Activated CD4-positive, alpha-beta memory T cell treated with anti-CD3 and anti-CD28 coated beads, Interleukin-2, amount 10 ng/mL, durations not matched to agents 7 days and 5 days (primary cell): ENCODE measurements at places on chromosomes 6 and 20.

DNA sequence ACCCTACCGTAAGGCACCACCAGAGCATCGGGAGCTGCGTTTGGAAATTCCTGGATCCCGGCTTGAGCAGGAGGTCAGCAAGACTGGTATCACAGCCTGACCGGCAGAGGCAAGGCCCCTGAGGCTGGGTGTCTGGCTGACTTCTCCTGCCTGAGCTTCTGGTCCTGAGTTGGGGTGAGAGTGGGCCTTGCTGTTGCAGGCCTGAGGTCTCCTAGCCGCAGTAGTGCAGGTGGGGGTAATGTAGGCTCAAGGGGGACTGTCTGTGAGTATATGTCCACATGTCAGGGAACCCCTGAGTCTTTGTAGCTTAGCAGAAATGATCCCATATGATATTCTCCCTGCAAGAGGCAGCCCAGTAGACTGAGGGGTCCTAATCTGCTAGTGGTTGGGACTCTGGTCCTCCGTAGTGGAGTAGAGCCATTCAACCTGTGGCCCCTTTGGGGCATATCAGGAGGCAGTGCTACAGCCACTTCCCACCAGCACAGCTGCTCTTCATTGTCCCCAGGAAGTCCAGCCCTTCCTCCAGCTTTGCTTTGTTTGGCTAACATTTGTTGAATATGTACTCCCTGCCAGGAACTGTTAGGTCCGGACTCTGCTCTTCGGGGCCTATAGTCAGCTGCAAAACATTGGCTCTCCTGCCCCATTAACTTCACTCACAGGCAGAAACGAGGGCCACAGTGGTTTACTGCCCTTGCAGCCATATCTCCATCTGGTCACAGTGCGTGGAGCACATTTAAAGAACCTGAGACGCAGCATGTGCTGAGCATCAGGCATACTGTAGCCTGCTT lies 10.9 kb downstream of the LRRC73 start:
- no peak for DNase-seq

- no peak for DNase-seq
Observed at GRCh38 chr6:16333580-16333979, 95.2 kb downstream of the GMPR start.

GRCh38 chr6:38493931-38494547 lies 145.7 kb downstream of the BTBD9 start:
- peak; percentile 81 for DNase-seq

- DNase-seq = no peak
Observed at GRCh38 chr20:53579266-53579580, 14.4 kb downstream of the ZNF217 start.

GRCh38 chr6:36914227-36914794 lies 28.6 kb downstream of the C6orf89 start:
- peak; percentile 60 for DNase-seq
